Motor neuron (in vitro differentiated cells): ENCODE measurements at places on chromosomes 1 and 21. TPM values are rescaled to one million over a fixed set of nuclear protein-coding genes. Genes with fewer than 3 reads are reported as not detected.
A peak's percentile ranks its signal among the peaks of the same experiment; 100 is the strongest.

GRCh38 chr21:39087238-39088030 is 95.8 kb downstream of the PSMG1 start:
- peak; percentile 30 for ATAC-seq

DNA sequence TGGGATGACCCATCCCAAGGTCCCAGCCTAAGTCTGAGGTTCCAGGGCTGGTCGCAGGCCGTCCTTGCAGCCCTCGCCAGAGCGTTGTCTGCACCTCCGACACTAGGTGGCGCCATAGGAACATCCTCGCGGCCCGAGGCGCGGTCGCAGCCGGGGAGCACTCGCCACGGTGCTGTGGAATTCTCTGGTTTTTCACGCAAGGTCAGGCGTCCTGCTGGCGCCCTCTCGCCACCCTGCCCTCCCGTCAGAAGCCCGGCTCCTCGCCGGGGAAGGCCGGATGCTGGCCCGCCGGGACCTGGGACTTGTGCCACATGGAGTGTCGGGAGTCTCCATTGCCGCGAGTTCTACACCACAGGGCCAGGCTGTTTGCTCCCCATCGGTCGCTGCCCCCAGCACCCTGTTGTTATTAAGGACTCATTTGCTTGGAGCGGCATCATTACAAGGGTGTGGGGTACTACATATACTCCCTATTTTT is 196.8 kb upstream of the LMO4 start:
- peak; percentile 97 for ATAC-seq

- ATAC-seq, result peak; percentile 68
Measured at GRCh38 chr1:172969611-172970010, 81.1 kb downstream of the TNFSF18 start.

- peak; percentile 80 for ATAC-seq
Measured at GRCh38 chr1:164576291-164577271, 17.6 kb downstream of the PBX1 start.

- no peak for ATAC-seq
Measured at GRCh38 chr1:222896630-222897526, 82.0 kb downstream of the DISP1 start.

The NBPF6 gene
- total RNA-seq, result 0.24 TPM in 1 of 2 replicates, not detected in the other

- no peak for ATAC-seq
Measured at GRCh38 chr1:115282807-115283208, 55.2 kb downstream of the NGF start.

DNA sequence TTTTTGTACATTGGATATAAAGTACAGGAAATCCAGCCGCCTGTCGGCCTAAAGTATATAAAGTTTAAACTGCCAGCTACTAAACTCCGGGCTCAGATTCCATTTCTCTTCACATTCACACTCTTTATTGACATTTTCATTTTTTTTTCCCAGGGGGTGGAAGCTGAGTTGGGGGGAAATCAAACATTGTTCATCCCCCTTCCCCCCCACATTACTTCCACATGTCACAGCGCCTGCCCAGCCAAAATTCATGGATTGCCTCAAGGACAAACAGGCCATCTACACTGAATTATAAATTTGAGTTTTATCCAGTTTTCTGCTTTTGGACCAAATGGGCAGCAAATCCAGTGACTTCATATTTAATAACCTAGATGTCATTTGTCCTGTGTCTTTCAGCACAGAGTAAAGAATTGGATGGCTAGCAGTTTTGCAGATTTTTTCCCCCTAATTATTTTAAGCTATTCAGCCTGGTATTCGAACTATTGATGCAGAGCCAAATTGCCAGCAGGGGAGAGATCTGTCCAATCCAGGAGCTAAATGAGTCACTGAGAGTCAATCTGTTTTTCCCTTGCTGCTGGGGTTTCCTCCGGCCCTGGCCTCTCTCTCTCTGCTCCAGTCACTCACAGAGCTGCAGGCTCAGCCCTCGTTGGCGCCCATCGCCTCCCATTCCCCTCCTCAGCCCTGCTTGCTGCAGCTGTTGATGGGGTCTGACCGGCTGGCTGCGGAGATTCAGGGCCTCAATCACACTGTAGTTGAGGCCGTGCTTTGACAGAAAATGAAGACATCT is 98.0 kb downstream of the LMO4 start:
- ATAC-seq, result peak; percentile 92

The PDC gene
- 0.77 and 0.90 TPM in 2 replicates for total RNA-seq

The NAV1 gene
- total RNA-seq, result 36.4 and 36.7 TPM in 2 replicates

The EXO5 gene
- 12.1 and 14.5 TPM in 2 replicates for total RNA-seq

The GRIK1 gene
- 6.3 and 7.3 TPM in 2 replicates for total RNA-seq

GRCh38 chr1:71950579-71950978 is 331.8 kb downstream of the NEGR1 start:
- no peak for ATAC-seq

The ADGRL4 gene
- 3.0 and 3.9 TPM in 2 replicates for total RNA-seq

- ATAC-seq, result no peak
Measured at GRCh38 chr1:47385020-47385419, 31.1 kb upstream of the FOXE3 start.

- no peak for ATAC-seq
Measured at GRCh38 chr1:226004396-226004795, 5.3 kb upstream of the SDE2 start.

- no peak for ATAC-seq
Measured at GRCh38 chr21:37647781-37648180, 268.5 kb downstream of the KCNJ6 start.

- ATAC-seq, result no peak
Measured at GRCh38 chr1:50305808-50306207, 117.4 kb downstream of the DMRTA2 start.

The UTS2 gene
- total RNA-seq, result not detected in 2 replicates

DNA sequence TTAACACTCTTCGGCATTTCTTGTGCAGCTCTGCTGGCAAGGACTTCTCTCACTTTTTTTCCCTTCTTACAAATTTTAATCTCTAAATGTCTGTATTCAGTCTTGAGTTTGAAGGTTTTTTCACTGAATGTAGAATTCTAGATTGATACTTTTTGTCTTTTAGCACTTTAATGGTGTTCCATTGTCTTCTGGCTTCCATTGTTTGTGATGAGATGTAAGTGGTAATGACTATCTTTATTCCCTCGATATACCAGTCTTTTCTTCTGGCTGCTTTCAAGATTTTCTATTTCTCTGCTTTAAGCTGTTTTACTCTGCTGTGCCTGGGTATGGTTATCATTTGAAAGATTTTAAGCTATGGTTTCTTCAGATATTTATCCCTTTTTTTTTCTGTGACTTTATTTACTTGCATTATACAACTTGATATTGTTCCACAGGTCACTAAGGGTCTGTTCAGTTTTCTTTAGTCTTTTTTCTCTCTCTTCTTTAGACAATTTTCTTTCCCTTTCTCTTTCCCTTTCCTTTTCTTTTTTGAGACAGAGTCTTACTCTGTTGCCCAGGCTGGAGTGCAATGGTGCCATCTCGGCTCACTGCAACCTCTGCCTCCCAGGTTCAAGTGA is 35.8 kb downstream of the DYRK1A start:
- no peak for ATAC-seq

DNA sequence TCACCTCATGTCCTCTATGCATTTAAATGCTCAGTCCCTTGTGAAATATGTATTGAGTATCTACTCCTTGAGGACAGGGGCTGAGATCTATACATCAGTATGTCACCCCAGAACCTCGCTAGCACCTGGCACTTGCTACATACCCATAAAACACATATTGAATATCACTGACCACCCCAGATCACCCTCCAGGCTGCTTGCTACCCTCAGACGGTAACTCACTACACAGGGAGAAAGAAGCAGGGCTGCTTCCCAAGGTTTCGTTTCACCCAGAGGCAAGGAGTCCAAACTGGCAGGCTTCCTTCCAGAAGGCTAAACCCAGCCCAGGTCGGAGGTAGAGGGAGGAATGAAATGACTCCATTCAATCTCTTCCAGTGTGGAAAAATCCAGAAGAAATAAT is 8.5 kb downstream of the INKA2 start:
- no peak for ATAC-seq

GRCh38 chr1:208251911-208252835 is 8.0 kb upstream of the PLXNA2 start:
- peak; percentile 56 for ATAC-seq

DNA sequence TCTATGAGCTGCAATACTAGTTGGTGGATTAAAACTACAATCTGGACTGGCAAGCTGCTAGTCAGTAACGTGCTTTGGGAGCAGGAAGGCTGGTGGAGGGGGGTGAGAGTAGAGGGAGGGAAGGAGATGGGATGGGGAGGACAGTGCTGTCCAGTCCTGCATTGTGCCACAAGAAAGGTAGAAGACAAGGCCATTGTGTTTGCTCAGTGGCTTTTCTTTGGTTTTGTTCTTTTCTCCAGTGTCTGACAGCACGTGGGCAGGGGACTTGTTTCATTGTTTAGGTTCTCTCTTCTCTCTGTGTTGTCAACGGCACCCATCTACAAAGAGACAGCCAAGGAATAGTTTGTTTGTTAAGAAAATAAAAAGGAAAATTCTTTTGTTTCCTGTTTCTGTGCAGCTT is 362.8 kb upstream of the PLXNA2 start:
- ATAC-seq, result peak; percentile 96

DNA sequence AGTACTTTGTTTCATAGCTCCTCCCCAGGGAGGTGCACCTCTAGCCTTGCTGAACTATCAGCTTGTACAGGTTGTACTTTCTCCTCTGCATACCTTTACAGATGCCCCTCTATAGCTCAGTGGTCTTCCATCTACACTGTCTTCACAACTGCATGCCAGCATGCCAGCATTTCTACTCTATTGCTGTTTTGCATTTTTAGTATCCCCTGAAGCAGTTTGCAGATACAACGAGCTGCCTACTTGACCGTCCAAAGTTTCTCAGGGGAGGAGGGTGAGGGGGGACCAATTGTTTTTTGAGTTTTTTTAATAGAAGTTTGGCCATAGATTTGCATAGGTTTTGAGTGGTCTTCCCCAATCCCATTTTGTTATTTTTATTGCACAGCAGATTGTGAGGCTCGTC is 27.6 kb upstream of the CTH start:
- no peak for ATAC-seq

DNA sequence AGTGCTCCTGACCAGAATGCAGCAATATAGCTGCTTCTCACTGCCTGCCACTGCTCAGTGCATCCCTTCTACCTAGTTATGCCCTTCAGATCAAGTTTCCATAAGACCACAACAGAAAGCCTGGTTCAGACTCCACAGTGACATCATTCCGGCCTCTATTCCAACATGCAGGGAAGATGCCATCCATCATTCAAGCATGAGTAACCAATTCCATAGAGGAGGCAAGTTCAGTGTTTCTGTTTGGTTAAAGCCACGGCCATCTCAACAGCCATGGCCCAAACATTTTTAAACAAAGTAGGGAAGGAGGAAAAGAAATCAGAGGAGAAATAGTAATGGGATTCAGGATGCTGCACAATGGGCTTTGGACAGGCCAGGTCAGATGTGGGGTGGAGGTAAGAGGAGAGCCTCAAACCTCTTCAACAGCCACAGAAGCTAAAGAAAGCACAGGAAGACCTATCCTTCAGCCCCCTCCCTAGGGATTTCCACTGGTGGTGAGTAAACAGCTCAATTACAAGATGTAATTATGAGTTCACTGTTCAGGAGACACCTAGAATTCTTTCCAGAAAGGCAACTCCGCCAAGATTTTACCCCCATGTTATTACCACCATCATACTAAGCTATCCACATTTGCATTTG is 484.9 kb downstream of the SETD4 start:
- ATAC-seq, result peak; percentile 80

- no peak for ATAC-seq
Measured at GRCh38 chr1:240344918-240345317, 253.2 kb downstream of the FMN2 start.

DNA sequence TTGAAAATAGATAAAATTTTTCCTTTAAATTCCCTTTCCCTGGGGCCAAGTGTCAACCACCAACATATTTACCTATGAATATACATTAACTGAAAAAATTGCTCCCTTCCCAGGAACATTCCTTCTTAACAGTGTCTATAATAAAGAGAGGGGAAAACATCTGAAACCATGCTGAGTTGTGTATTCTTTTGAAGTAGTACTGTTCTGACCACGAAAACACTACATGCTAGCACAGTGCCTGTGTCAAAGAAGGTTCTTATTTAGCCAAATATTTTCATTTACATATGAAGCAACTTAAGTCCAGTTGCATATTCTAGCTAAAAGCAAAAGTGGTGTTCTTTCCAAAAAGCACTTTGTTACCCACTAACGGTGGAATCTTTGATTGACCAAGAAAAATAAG is 311.2 kb downstream of the VAV3 start:
- ATAC-seq, result peak; percentile 51

GRCh38 chr1:27513528-27513927 is 23.6 kb upstream of the WASF2 start:
- no peak for ATAC-seq

DNA sequence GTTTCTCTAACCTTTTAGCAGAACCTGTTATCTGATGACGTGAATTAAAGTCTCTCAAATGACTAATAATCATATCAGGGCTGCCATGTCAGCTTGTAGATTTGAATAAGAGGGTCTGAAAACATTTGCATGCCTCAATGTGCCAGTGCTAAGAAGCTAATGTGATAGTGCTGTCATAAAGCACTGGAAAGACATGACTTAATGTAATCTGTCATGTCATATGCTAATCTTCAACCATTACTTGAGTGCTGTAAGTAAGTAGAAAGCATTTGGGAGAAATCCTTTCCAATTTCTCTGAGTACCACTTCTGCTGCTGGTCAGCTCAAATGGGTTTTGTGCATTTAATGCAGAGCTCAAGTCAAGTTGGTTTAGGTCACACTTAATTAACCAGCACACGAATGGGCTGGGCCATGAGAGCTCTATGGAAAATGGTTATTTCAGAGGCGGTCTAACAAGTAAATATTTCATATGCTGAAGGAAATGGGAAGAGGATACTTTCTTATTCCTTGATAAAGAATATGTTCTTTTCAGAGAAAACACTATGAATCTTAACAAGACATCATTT is 609.2 kb downstream of the LMO4 start:
- peak; percentile 38 for ATAC-seq

DNA sequence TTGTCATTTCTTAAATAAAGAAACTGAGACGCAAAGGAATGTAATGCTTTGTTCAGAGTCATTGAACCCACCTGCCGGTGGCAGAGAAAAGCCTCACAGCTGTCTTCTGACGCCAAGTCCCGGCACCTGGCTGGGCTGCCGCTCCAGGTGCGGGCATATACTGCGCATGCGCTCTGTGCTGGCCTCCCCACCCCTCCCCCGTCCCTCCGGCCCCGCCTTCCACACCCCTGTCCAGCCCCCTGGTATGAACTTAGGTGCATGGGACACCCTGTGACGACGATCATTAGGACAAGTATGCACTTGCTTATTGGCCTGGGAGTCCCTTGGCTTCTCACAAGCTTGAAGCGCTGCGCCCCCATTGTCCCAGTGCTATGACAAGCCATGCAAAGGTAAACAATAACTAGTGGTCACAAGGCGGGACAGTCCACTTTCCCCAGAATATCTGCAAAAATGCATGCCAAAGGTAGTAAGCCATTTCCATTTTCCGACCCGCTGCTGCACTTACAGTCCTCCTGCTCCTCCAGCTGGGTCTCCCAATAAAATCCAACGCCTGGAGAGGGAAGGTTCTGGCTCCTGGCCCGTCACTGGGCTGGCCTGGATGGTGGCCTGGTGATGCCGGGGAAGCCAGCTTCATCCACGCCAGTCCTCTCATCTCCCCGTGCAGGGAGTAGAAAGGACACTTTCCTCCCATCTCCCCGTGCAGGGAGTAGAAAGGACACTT is 100.4 kb downstream of the PSMG1 start:
- ATAC-seq, result peak; percentile 26

- no peak for ATAC-seq
Measured at GRCh38 chr1:118257946-118258345, 72.9 kb upstream of the SPAG17 start.
